Osteocyte (in vitro differentiated cells): ENCODE measurements at places on chromosomes 6 and 20. TPM values are rescaled to one million over a fixed set of nuclear protein-coding genes. Genes with fewer than 3 reads are reported as not detected.

DNA sequence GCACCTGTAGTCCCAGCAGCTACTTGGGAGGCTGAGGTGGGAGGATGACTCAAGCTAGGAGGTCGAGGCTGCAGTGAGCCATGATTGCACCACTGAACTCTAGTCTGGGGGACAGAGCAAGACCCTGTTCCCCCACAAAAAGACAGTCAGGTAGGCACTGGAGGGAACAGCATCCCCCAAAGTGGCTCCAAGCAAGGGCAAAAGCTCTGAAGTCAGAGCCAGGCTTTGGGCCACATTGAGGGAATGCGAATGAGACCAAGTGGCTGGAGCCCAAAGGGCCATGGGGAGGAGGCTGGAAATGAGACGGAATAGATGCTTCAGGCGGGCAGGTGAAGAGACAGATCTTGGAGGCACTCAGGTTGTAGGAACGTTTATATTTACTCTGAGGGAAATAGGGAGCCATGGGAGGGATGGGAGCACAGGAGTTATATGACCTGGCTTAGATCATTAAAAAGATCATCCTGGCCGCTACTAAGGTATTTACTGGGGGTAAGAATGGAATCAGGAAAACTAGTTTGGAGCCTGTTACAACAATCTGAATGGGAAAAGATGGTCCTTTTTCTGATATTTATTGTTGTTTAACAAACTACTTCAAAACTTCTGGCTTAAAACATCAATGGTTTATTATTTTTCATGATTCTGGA is 229.6 kb upstream of the ZNF217 start:
- DNase-seq = no peak

DNA sequence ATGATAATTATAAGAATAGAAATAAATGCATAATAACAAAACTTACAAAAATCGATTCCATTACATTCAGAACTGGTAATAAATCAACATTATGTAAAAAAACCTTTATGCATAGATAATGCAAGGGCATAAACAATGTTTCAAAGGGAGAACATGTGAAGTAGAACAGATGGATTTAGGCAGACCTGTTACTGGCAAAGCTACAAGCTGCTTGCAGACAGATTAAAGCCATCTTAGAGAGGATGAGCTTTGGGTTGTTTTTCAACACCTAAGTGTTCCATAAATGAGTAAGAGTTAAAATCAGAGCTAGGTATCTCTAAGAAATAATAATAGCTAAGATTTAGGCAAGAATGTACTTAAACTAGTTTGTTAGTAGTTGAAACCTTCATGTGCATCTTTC is 37.2 kb downstream of the SNAP25 start:
- no peak for DNase-seq

DNA sequence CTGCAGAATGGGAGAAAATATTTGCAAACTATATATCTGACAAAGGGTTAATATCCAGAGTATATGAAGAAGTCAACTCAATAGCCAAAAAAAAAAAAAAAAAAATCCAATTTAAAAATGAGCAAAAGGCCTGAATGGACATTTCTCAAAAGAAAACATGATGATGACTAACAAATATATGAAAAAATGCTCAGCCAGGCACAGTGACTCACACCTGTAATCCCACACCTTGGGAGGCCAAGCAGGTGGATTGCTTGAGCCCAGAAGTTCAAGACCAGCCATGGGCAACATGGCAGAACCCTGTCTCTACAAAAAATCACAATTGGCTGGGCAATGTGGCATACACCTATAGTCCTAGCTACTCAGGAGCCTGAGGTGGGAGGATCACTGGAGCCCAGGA is 2.1 kb upstream of the ECHDC1 start:
- DNase-seq = no peak

- DNase-seq = no peak
Observed at GRCh38 chr20:11204926-11205768, 531.3 kb upstream of the JAG1 start.

- no peak for DNase-seq
Observed at GRCh38 chr6:130307752-130308361, 58.0 kb upstream of the TMEM200A start.

DNA sequence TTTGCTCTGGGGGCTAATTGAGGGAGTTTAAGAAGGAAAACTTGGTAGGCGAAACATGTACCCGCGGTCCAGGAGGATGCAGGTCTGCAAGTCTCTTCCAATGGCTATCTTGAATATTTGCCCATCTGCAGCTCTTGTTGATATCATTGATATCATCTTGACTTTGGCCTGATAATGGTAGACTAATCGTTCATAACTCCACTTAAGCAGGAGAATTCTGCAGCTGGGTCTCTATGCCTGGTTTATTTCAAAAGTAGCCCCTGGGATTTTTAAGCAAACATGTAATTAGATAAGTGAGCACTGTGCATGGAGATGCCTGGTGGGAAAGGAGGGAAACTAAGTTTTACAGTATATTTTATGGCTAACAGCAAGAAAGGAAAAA is 52.7 kb downstream of the ADGB start:
- DNase-seq = no peak

- DNase-seq = no peak
Observed at GRCh38 chr6:35441642-35442041, 10.5 kb upstream of the FANCE start.

DNA sequence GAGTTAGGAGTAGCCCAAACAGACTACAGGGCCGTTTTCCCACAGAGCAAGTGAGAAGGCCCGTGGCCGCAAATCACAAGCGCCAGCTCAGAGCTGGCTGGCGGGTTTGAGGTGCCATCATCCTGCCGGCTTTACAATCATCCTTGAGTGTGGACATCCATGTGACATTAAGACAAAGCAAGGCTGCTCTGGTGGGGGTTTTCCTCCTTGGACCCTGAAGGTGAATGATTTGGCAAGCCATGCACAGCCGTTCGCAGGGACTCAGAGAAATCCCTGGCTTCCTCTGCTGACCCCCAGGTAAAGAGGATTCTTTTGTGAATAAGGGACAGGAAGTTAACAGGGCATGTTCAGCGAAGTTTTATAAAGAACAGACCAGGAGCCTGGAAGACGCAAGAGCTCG is 137.2 kb downstream of the AGPAT4 start:
- DNase-seq = no peak

MATN4 gene
- total RNA-seq = not detected in 2 replicates
